ENCODE measurements at places on chromosomes 5 and 9.

GRCh38 chr5:67383451-67383850 lies 186.9 kb upstream of the CD180 start:
- DNase-seq, result no peak

DNA sequence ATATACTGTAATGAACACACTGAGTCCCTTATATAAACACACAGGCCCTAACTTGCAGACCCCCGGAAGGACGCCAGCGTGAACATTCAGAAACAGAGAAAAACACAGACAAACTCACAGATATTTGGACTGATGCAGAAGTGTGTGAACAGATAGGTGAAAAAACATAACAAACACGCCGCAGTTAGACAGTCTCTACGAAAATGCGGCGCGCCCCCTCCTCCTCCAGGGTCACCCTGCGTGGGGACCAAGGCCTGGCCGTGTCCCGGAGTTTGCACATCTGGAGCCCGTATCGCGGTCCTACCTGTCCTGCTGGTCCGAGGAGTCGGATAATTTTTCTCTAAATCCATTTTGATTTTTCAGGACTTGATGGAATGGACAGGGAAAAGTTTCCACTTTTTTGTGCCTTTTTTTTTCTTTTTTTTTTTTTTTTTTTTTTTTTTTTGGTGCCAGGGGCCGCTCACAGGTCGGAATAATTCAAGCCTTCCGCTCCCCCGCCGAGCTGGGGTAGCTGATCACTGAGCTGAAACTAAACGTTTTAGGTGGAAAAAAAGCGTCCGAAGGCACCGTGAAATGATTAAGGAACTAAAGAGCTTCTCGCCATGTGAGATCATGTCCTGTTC lies at the start of gene PAX5:
TSS of gene PAX5 (minus strand) at position 587 of the 623 bp plus-strand sequence. CDS start at position 350, 237 bp downstream.
- DNase-seq, result no peak

DNA sequence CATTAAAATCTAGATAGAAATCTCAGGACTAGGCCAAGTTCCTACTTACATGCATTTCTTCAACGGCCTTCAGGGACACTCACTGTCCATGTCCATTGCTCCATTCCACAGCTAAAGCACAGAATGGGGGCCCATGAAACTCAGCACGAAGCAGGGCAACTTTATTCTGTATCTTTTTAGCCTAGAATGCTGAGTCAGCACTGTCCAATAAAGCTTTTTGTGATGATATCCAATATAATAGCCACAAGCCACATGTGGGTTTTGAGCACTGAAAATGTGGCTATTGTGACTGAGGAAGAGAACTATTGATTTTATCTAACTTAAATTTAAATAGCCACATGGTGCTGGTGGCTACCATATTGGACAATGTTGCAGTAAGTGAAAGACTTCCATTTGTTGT lies 21.6 kb downstream of the OTP start:
- no peak for DNase-seq

- no peak for DNase-seq
Observed at GRCh38 chr5:54727874-54728587, 210.5 kb downstream of the SNX18 start.

DNA sequence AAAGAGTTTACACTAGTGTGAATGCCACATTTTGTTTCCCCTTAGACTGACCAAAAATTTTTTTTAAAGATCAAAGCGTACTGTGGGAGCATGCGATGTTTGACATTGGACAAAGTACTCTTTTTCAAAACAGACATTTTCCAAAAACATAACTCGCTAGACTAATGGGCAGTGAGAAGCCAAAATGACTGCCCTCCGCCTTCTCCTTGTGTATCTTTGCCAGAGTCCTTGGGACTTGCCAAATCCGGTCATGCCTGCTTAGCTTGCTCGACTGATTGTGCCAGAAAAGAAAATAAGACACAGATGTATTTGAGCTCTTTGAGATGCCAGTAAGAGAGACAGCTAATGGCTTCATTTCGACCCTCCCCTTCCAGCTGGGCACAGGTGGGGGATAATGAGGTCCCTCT lies 157.5 kb downstream of the MAPKAP1 start:
- DNase-seq, result no peak

DNA sequence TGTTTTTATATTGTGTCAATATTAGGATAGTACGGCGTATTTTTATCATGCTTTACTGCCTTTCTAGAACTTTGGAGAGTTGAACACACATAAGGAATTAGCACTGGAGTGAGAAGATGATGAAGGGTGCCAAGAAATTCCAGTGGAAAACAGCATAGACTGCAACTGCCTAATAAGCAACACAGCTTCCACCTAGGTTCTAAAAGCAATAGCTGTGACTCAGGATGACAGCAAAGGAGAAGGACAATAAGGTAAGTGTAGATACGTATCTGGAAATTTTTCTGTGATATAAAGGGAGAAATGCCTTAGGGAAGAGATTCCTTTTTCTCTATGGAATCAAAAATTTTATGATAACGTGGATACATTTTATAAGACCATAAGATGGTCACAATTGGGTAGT lies 7.4 kb downstream of the PTPRD start:
- no peak for DNase-seq

DNA sequence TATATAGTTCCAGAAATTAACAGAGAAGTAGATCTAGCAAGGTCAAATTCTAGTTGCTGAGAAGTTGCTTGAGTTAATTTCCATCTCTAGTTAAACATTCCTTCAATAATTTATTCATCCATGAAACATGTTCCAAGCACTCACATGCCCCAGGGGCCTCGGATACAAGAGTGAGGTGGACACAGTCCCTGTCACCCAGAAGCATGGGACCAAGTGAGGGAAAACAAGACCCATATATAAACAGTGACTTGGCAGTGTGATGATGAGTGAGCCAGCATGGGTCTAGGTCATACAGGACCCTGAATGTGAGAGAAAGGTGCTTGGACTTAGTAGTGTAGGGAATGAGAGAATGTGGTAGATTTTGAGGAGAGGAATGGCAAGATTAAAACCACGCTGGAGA lies 216.9 kb downstream of the TTLL11 start:
- no peak for DNase-seq

GRCh38 chr9:76490249-76490990 lies 31.4 kb downstream of the GCNT1 start:
- DNase-seq, result no peak

DNA sequence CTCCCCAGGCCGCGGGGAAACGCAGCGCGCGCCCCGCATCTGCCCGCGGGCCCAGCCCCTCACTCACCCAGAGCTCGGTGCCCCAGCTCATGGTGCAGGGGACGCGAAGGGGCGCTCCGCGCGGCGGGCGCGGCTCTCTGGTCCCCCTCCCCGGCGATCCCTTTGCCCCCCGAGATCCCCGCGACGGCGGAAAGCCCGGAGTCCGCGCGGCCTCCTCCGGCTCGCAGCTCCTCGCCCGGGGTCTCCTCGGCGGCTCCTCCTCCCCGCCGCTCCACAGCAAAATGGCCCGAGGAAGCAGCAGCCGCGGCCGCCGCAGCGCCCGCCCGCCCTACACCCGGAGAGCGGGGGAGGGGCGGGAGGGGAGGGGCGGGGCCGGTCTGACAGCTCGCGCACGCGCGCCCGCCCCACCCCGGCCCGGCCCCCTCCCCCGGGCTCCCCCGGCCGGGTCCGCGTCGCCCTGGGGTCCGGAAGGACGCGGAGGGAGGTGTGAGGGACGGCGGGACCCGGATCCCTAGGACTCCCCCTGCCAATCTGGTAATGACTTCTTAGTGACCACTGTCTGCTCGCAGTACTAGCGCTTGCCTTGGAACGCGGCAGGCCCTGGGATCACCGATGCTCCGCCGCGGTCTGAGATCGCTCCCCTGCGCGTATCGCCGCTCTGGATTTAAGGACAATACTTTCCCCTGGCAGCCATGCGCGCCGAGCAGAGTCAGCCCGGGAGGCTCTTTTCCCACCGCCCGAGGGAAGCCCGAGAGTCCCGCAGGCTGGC lies at the start of gene FNBP1:
TSS of gene FNBP1 (minus strand) at position 305 of the 769 bp plus-strand sequence. CDS start at position 91, 214 bp downstream.
- DNase-seq, result peak; percentile 78

DNA sequence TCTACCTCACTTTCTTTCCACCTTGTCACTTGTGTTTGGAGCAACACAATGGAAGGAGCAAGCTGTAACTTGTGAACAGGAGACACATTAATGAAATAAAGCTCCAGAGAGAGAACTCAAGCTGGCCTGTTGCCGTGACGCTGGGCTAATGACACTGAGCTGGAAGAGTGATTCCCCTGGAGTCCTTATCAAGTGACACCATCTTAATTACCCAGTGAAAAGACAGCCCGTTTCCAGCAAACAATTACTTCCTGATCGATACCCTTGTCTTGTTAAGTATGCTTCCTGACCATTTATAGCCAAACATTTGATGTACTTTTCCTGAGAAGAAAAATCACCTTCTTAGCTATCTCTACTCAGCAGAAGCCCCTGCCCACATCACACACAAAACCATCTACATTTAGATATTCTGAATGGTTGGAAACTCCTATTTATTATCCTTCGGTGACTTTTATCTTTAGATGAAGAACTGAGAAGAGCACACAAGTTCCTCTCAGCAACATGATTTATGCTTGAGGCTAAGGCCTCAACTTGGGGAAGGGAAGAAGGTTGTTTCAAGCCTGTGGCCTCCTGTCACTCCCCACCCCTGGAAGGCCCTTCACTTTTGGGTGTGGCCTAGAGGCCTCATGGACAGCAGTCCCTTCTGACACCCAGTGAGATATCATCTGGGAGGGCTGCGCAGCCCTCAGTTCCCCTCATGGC lies 34.1 kb downstream of the CRHBP start:
- DNase-seq, result no peak

DNA sequence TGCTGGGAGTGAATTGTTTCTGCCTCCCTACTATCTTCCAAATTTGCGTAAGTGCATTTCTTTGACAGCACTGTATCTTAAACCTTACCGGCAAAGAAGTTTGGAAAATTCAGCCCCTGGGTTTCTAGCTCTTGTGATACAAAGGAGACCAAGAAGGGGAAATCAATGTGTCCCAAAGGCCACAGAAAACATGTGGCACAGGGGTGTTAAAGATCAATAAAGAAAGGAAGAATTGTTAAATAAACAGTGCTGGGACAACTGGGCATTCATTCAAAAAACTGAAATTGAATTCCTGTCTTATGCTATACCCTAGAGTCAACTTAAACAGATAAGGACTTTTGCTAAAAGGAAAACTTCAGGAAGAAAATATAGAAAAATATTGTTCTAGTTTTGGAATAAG lies 328.1 kb downstream of the MAN2A1 start:
- no peak for DNase-seq

- no peak for DNase-seq
Observed at GRCh38 chr5:89572696-89573095, 689.7 kb upstream of the MEF2C start.

DNA sequence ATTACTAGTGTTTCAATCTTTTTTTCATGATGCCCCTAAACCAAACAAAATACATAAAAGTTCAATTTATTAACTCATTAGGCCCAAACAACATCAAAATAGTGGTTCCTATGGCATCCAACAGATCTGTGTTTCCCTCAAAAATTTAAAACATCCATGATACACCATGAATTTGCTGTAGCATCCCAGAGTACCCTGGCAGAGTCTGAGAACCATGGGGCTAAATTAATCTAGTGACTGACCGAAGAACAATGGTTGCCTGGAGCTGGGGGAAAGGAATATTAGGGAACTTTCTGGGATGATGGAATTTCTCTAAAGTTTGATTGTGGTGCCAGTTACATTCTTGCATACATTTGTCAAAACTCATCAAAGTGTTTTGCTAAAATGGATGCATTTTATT lies 79.5 kb upstream of the TRIO start:
- no peak for DNase-seq

DNA sequence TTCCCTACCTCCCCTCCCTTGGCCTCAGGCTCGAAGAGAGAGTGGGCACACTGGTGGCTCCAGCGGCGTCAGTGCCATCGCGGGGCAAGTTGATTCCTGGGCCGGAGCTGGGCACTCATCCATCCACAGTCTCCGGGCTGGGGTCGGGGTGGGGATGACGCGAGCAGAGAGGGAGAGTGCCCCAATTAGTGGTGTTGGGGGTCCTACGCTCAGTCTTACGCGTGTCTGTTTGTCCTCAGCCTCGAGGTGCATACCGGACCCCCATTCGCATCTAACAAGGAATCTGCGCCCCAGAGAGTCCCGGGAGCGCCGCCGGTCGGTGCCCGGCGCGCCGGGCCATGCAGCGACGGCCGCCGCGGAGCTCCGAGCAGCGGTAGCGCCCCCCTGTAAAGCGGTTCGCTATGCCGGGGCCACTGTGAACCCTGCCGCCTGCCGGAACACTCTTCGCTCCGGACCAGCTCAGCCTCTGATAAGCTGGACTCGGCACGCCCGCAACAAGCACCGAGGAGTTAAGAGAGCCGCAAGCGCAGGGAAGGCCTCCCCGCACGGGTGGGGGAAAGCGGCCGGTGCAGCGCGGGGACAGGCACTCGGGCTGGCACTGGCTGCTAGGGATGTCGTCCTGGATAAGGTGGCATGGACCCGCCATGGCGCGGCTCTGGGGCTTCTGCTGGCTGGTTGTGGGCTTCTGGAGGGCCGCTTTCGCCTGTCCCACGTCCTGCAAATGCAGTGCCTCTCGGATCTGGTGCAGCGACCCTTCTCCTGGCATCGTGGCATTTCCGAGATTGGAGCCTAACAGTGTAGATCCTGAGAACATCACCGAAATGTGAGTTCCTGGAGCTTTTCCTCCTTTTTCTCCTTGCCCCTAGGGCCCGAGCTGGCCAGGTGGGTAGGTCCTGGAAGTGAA lies 861 bp downstream of the NTRK2 start:
- no peak for DNase-seq

GRCh38 chr9:111152614-111153406 lies 114.5 kb upstream of the LPAR1 start:
- no peak for DNase-seq

DNA sequence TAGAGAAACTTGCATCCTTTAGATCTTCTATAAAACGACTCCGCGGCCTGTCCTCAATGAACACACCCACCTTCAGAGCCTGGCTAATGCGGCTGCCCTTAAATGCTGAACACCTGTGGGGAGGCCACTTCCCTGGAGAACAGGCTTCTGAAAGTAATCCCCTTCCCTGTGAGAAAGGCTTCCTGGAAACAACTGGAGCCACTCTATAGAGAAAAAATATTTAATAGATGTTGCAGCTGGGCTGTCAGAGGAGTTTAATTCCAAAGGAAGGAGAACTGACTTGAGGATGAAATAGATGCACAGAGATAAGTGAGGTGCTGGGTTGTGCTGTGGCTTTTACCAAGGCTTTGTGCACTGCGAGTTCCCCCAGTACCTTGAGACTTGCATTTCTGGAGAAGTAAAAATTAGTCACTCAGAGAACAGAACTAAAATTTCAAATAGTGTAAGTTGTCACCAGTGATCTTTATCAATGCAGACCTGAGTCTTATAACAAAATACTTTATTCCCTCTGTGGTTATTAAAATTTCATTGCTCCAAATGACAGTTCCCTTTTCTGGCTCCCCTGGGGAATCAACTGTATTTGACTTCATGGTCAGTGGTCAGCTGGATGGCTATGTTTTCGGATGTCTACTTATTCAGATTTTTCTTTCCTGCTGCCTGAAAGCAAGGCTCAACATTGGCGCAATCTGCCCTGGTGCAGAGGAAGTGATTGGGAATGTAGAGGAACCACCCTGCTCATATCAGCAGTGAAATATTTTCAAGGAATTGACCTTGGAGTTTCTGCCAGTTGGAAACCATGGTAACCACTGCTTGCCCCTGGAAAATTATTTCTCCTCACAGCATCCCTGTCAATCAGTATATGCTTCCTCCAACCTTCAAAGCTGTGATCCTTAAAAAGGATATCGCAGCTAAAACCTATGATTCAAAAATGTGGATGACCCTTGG lies 238.8 kb downstream of the SMARCA2 start:
- DNase-seq, result no peak

Data from stimulated activated CD4-positive, alpha-beta T cell treated with anti-CD3 and anti-CD28 coated beads, Interleukin-1b, Interleukin-23, amount 100 ng/mL, for 24 hours (primary cell).